ENCODE measurements at places on chromosomes 5 and 9.

GRCh38 chr9:92426501-92427145 is 2.4 kb upstream of the OMD start:
- ATAC-seq, result peak; percentile 44

GRCh38 chr9:129140397-129141065 is 29.3 kb downstream of the PTPA start:
- peak; percentile 32 for ATAC-seq

GRCh38 chr9:114371973-114372917 is 15.5 kb downstream of the AKNA start:
- peak; percentile 47 for ATAC-seq

DNA sequence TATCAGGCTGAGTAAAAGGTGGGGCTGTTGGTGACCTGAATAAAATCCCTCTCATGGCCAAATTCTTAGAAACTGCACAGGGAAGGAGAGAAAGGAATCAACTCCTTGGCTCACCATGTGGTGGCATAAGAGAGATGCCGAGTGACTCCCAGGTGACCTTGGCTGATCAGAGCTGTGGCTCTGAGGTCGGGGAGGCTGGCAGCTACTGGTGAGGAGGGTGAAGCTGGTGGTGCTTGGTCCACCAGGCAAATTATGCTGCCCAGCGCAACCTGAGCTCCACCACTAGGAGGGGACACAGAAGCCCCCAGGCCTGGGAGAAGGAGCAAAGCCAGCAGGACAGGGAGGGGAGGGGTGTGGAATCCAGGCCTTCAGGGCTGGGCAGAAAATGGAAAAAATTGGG is 111.2 kb upstream of the IL12B start:
- ATAC-seq, result peak; percentile 74

- ATAC-seq, result no peak
Measured at GRCh38 chr9:87849144-87849758, 33.4 kb upstream of the SPATA31E1 start.

- no peak for ATAC-seq
Measured at GRCh38 chr5:164721116-164721515, 1215.7 kb downstream of the MAT2B start.
